ENCODE measurements at places on chromosomes 4 and X.

GRCh38 chrX:69307756-69308155 is 142.5 kb upstream of the PJA1 start:
- DNase-seq = no peak

DNA sequence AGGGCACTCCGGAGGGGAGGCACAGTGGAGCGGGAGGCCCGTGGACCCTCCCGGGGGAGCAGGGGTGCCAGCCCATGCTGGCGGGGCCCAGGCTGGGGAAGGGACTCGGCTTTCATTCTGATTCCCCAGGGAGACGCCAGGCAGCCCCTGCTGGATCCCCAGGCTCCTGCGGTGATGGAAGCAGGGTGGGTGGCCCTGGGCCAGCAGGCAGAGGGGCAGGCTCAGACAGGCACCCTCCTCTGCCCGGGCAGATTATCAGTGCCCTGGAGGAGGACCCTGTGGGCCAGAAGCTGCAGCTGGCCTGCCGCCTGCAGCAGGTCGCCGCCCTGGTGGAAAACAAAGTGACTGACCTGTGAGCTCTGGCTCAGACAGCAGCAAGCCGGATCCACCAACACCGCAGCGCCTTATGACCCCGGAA is 2.1 kb upstream of the SRPK3 start:
- DNase-seq = no peak

- no peak for DNase-seq
Measured at GRCh38 chr4:150591406-150591805, 9.5 kb downstream of the MAB21L2 start.

GRCh38 chr4:73520821-73521220 is 39.3 kb downstream of the AFM start:
- no peak for DNase-seq

- no peak for DNase-seq
Measured at GRCh38 chrX:125150231-125150630, 169.4 kb upstream of the TEX13C start.

DNA sequence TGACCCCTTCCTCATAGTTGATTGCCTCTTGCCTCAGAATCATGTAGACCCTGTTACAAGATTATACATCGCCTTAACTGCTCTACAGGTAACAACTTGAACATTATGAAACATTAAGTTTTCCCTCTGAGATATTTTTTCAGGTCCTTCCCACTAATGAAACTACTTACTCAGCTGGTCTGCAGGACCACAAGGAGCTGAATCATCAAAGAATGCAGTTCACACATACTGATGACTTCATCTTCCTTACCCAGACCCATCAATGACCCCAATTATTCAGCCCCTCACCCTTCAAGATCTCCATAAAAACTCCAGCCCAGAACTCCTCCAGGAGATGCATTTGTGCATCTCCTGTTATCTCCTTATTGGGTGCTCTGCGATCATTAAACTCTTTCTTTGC is 720.9 kb downstream of the RAPGEF2 start:
- no peak for DNase-seq

DNA sequence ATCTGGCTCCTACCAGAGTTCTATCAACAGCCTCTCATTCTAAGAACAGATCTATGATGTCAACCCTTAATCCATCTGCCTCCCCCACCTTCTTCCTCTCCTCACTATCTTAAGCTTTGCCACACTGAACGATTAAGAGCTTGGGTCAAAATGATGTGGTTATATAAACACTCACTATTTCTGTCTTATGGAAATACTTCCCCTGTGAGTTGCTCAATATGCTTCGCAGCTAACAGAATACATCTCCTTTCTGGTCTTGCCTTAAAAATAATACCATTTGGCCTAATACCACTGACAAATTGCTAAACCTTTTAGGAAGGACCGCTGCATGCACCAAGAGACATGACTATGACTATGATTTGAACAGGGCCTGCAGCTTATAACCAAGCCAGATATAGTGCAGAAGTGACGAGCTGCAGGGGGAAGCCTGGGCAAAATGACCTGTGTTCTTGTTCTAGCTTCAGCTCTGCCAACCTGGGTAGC is 130.9 kb downstream of the RNF150 start:
- no peak for DNase-seq
